ENCODE measurements at places on chromosomes 1 and 21. TPM values are rescaled to one million over a fixed set of nuclear protein-coding genes. Genes with fewer than 3 reads are reported as not detected.

The OR2M3 gene
- not detected for total RNA-seq

The CCDC17 gene
- 0.54 TPM for total RNA-seq

The PSMG1 gene
- total RNA-seq = 73.1 TPM

The CCDC181 gene
- 0.09 TPM for total RNA-seq

The AKR7A3 gene
- total RNA-seq = 0.28 TPM

The GPA33 gene
- not detected for total RNA-seq

The OR14A16 gene
- total RNA-seq = not detected
